ENCODE measurements at places on chromosomes 3 and 15.

GRCh38 chr3:67459796-67460195, 194.6 kb downstream of the SUCLG2 start:
- DNase-seq, result no peak

GRCh38 chr15:67799801-67800205, 25.5 kb upstream of the SKOR1 start:
- no peak for DNase-seq

DNA sequence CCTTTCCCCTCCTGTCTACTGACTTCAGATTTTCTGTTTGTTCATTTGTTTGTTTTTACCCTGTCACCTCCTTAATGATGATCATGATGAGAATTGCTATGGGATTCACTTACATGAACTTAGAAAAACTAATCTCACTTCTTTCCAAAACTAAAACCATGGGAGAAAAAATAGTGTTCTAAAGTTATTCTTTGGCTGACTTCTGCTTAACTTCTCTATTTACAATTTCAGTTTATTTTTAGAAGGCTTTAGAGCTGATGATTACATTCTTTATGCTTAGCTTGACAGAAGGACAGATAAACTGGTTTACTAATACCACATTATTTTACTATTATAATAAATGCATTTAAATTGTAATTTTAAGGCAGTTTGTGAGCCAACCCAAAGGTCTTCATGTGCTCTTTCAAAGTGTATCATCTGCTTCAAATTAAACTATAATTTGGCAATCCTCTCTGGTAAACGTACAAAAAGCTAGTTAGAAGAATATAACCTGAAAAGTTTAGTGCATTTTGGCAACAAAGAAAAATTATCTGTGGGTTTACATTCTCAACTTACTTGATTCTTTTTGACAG, 676.8 kb upstream of the UBE2E2 start:
- DNase-seq, result no peak

- DNase-seq, result no peak
Measured at GRCh38 chr3:190497811-190498210, 16.1 kb upstream of the IL1RAP start.

GRCh38 chr3:48747015-48747615, 30.1 kb upstream of the IP6K2 start:
- DNase-seq, result no peak

- DNase-seq, result no peak
Measured at GRCh38 chr3:175411946-175412345, 552.8 kb downstream of the NAALADL2 start.

DNA sequence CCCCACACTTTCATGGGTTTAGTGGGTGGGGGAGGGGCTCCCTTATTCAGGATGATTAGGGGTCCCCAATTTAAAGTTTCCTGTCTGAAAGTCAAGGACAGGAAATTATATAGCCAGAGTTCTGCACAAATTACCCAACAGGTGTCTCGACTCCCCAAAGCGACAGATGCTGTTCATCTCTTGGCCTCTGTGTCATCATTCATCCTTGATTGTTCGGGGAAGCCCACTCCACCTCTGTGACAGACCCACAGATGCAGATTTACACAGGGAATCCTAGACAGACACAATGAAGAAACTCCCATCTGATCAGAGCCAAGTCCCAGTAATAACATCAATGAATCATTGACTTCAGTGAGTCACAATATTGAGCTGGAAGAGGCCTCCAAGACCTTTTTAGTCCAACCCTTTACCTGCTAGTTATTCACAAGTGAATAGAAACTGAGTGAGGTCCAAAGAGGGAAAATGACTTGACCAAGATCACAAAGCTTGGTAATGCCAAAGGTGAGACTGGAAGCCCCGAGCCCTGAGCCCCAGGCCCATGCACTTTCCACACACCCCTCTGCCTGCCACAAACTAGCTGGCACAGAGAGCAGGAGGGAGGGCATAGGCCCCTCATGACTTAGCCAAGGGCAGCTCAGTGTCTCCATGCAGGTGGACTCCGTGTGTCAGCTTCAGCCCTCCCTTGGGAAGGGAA, 7.9 kb upstream of the SRP14 start:
- no peak for DNase-seq

GRCh38 chr15:40452296-40453090, 11.7 kb downstream of the BAHD1 start:
- no peak for DNase-seq

GRCh38 chr3:173945806-173946205, 548.3 kb downstream of the NLGN1 start:
- DNase-seq, result no peak

DNA sequence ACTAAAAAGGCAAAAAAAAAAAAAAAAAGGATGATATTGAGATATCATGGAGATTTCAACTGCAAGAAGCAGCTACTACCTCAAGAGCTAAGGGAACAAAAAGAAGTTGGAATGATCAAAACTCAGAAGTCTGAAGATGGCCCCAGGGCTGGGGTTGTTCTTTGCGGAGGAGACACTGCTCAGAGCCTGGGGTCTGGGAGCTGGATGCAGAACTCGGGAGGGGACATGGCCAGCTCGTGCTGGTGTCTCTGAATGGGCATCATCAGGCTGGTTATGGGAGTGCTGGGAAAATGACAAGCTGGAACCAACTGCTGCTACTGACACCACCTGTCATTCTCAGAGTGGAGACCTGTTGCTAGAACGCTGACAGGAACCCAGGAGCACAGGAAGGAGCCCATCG, 14.2 kb upstream of the ADIPOQ start:
- no peak for DNase-seq

GRCh38 chr3:15387171-15387581, 40.2 kb downstream of the METTL6 start:
- DNase-seq, result no peak

- no peak for DNase-seq
Measured at GRCh38 chr3:47283193-47283537, 421 bp downstream of the KLHL18 start.

- no peak for DNase-seq
Measured at GRCh38 chr3:59341459-59341858, 291.6 kb upstream of the CFAP20DC start.

GRCh38 chr15:64911311-64912186, at the start of gene ANKDD1A:
ANKDD1A (plus strand) TSS chr15:64911902; CDS start chr15:64911931, 29 bp downstream.
- no peak for DNase-seq

DNA sequence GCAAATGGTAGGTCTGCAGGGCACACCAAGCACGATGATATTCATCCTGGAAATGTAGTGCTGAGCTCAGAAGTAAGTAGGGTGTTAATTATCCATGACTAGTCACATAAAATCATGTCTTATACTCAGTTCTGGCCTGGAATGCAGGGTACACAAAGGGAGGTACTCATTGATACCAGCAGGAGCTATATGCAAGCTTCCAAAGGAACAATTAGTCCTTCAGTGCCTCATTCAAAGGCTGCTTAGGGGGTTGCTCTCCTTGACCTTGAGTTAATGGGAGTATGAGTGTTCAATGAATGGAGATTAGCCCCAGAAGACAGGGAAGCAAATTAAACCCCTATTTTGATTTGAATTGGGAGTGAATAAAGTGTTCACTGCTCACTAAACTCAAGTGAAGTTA, 38.3 kb downstream of the CNTN6 start:
- peak; percentile 57 for DNase-seq
